IPS-NIHi11 (cell line): ENCODE measurements at places on chromosomes 3 and 15.

DNA sequence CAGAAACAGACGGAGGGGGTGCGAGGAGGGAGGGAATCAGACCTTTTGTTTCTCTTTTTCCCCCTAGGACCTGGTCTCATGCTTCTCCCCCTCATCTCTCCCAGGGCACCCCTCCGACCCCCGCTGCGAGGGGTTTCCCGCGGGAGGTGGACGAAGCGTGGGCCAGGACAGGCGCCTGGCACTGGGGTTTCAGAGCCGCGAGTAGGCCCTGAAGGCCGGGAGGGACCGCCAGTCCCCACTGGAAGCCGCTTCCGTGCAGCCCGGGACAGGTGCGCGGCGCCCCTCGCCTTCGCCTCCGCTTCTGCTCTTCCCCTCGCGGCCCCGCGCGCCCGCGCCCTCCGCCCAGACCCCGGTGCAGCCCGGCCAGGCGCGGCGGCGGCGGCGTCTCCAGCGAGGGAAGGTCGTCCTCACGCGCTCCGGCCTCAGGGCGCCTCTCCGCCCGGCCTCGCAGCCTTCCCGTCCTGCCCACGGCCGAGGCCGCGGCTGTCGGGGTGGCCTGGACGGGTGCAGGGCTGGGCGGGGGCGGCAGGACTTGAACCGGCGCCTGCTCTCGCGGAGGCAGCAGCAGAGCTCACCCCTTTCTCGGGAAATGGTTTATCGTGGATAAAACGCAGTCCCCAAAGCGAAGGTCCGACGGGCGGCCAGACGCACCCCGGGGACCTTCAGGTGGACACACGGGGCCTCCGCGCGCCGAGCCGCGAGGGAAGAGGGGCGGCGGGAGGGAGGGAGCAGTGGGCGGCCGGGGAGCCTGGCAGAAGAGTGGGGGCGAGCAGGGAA lies 31.5 kb upstream of the ADAMTS17 start:
- peak; percentile 52 for DNase-seq

- DNase-seq = no peak
Measured at GRCh38 chr15:57363661-57364060, 12.6 kb upstream of the CGNL1 start.

DNA sequence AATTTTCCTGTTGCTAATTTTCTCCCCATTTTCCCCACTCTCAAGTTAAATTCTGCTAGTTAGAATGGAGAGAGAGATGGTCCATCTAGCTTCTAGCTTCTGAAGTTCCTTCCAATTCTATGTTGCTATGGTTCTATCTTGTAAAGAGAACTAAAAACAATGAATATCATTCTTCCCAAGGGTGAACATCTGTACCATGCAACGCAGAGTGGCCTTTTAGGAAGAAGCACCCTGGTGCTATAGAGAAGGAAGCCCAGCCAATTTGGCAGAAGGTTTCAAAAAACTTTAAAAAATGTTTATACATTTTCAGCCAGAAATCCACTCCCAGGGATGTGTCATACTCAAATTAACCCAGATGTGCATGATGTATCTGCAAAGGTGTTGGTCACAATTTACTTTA lies 149.1 kb downstream of the SEMA6D start:
- no peak for DNase-seq

- no peak for DNase-seq
Measured at GRCh38 chr15:42079401-42079908, 14.9 kb downstream of the PLA2G4D start.

GRCh38 chr15:79962178-79962577 lies 8.8 kb downstream of the BCL2A1 start:
- no peak for DNase-seq

DNA sequence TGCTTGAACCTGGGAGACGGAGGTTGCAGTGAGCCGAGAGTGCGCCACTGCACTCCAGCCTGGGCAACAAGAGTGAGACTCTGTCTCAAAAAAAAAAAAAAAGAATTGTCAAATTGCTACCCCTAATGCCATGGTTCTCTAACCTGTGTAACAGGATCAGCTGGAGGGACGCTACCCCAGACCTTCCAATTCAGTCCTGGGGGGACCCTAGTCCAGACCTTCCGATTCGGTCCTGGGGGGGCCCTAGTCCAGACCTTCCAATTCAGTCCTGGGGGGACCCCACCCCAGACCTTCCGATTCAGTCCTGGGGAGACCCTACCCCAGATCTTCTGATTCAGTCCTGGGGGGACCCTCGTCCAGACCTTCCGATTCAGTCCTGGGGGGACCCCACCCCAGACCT lies 29.8 kb upstream of the MUC20 start:
- no peak for DNase-seq

GRCh38 chr15:100890850-100891249 lies 11.2 kb downstream of the ALDH1A3 start:
- DNase-seq = no peak

DNA sequence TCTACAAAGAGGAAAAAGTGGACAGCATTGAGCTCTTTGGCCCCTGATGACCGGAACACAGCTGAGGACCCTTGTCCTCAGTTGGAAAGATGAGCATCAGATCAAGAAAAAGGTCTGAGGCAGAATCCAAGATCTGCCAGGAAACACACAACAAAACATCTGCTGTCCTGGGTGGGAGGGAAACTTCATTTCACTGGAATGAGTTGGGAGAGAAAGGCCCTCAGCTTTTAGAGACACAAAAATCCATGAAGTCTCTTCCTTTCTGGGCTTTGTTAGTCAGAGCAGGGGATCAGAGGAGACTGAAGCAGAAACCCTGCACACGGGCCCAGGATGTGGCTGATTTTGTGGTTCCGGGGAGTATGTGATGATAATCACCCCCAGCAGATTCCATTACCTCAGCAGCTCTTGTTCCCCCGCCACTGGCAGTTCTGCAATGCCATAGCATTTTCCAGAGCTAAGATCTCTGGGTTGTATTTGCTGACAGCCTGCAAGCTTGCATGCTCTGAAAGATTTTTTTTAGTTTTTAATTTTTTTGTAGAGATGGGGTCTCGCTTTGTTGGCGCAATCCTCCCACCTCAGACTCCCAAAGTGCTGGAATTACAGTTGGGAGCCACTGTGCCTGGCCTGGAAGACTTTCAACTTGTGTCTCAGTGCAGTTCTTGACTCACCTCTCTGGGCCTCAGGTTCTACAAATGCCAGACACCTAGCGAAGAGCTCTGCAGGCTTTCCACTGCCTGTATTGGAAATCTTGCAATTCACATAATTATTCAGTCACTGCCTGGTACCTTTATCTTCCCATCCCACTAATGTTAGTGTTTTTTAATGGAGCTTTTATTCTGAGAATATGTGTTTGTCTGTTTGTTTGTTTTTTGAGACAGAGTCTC lies 5.8 kb upstream of the TATDN2 start:
- DNase-seq = no peak

GRCh38 chr3:40869013-40869412 lies 330.3 kb upstream of the CTNNB1 start:
- no peak for DNase-seq

- no peak for DNase-seq
Measured at GRCh38 chr3:139434764-139435307, 41.5 kb downstream of the RBP2 start.

GRCh38 chr3:45180051-45180450 lies 33.9 kb upstream of the CDCP1 start:
- no peak for DNase-seq

- DNase-seq = no peak
Measured at GRCh38 chr3:71398157-71398836, 185.2 kb downstream of the FOXP1 start.

DNA sequence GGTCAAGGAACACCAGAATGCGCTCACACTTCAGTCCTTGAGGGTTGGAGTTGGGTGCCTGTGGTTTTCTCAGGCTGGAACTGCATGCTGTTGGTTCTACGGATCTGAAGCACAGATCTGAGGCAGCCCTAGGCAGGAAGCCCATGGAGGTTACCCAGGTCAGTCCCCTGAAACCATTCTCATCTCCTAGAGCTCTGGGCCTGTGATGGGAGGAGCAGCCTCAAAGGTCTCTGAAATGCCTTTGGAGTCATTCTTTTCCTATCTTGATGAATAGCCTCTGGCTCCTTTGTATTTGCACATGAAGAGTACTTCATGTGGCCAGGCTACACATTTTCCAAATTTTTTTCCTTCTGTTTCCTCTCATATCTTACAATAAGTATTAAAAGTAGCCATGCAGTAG lies 179.3 kb upstream of the UBE2E1 start:
- DNase-seq = no peak

GRCh38 chr3:159913712-159914414 lies 74.8 kb upstream of the IL12A start:
- no peak for DNase-seq

- DNase-seq = no peak
Measured at GRCh38 chr3:99984668-99985067, 129.6 kb downstream of the FILIP1L start.

GRCh38 chr3:134066651-134067530 lies 37.2 kb upstream of the SLCO2A1 start:
- DNase-seq = no peak

- no peak for DNase-seq
Measured at GRCh38 chr3:176855901-176856486, 341.3 kb downstream of the TBL1XR1 start.

DNA sequence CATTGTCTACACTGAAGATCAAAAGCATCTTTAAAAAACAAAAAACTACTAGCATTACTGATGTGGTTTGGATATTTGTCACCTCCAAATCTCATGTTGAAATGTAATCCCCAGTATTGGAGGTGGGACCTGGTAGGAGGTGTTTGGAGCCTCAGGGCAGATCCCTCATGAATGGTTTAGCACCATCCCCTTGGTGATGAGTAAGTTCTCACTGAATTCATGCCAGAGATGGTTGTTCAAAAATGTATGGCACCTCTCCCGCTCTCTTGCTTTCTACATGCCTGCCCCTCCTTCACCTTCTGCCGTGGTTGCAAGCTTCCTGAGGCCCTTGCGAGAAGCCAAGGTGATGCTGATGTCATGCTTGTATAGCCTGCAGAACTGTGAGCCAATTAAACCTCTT lies 136.6 kb upstream of the FHIT start:
- no peak for DNase-seq

- DNase-seq = no peak
Measured at GRCh38 chr3:60308808-60309207, 942.4 kb downstream of the FHIT start.

GRCh38 chr15:73571346-73571745 lies 61.8 kb downstream of the NPTN start:
- no peak for DNase-seq

- no peak for DNase-seq
Measured at GRCh38 chr15:96521386-96521785, 190.9 kb downstream of the NR2F2 start.

DNA sequence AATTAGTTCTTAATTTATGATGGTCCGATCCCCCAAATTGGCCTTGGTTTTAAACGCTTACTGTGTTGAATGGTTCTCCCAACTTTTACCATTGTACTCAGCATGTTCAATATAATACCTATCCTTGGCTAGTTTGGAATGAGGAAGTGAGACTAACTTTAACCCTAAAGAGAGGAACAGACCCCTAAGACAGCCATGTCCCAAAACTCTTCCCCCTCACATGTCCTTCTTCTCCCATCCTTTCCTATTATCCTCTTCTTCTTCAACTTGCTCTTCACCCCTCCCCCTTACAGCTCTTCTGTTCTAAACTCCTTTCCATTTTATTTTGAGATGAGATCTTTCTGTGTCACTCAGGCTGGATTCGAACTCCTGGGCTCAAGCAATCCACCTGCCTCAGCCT lies 116.5 kb downstream of the RBMS3 start:
- no peak for DNase-seq

DNA sequence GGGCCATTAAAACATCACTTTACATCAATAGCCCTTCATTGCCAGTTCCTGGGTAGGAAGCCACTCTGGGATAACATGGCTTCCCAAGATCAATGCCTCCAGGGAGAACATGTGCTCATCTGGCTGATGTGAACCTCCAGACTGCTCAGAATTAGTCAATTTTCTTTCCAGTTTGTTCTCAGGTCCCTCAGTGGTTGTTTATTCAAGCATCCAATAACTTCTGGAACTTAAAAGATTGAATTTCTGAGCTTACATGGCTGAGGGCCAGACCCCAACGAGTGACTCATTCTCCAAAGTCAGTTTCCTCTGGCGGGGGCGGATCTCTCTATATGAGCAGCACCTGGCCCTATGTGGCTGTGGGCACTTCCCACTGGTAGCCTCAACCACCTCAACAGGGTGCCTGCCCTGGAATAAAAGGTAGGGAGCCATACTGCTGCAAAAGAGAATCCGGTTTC lies 34.0 kb downstream of the LYZL4 start:
- peak; percentile 59 for DNase-seq

GRCh38 chr3:51705276-51706020 lies 1.4 kb upstream of the GRM2 start:
- DNase-seq = no peak

DNA sequence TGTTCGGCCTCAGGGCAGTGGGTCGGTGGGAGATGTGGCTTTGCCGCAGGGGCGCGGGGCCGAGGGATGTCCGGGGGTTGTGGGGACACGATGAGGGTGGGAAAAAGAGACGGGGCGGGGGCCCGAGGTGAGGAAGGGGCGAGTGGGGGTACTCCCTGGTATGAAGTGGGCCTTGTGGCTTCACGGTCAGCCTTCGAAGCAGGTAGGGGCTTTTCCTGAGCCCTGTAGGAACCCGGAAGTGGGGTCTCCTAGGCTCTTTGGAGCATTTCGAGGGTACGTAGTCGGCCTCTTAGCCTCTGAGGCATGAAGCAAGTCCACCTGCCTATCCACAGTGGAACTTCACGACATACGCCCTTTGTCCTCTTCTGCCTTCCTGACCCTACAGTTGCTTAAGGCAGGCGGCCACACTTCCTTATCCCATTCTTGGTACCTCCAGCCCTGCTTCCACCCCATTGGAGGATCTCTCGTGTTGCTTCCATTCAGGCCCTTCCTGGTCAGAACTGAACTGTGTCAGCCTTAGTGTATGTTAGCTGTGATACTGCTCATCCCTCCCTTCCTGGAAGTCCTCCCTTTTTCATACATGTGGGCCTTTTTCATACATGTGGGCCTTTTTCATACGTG lies 389 bp downstream of the ARPC4 start:
- DNase-seq = peak; percentile 29

DNA sequence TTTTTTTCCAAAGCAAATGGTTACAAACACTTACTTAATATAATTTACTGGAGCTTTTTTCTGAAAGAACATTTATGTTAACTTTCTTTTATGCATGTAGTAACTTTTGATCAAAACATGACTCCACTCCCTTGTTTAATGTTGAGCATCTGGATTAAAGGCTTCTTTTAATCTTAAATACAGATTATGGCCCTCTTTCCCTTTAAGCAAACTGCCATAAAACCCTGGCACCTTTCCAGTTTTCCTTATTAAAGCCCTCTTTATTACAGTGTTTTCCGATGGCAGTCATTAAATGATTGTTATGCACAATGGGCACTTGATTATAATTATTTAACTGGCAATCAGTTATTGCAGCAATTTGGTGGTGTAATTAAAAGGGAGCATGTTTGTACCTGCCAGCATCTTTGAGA lies 167.0 kb downstream of the VGLL4 start:
- DNase-seq = no peak
